Stimulated activated CD8-positive, alpha-beta memory T cell treated with anti-CD3 and anti-CD28 coated beads, Interleukin-4, amount 100 ng/mL, for 24 hours (primary cell): ENCODE measurements at places on chromosomes 5 and 9.

DNA sequence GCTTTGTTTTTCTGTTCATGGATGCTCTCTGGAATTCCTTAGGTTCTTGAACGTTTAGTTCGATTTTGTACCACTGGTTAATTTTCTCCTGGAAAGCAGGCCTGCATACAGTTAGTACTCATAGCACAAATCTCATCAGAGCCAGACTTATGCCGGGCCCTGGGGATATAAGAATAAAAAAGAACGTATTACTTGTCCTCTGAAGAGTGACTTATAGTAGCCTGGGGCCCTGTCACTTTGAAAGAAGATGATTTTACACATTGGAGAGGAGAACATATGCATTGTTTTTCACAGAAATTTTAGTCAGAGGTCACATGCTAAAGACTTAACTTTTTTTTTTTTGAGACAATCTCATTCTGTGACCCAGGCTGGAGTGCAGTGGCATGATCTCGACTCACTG lies 50.3 kb downstream of the ZNF462 start:
- no peak for DNase-seq

GRCh38 chr9:93265972-93266371 lies 82.0 kb downstream of the WNK2 start:
- no peak for DNase-seq

DNA sequence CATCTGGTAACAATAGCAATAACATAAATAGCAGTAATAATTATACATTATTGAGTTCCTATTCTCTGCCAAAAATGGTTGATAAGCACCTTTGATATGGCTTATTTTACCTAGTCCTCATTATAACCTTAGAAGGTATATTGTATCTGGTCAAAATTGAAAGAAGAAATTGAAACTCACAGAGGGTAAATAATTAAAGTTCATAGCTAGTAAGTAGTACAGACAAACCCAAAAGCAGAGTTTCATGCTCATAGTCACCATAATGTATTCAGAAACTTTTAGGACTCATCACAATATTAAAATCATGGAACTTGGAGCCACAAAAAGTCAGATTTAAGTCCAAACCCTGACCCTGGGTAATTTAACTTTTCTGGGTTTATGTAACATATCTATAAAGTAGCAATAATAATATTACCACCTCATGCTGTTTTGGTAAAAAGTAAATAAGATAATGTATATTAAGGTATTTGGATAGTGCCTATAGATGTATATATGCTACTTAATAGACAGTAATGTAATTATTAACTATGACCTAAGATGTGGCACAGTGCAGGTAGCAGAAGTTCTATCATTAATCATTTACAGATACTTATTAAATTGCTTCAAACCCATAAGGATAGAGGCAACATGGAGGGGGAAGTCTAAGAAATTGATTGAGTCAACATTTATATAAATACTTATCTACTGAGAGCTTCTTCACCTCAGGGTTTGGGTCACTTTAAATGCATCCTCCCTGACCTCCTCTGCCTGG lies 32.4 kb downstream of the STK32A start:
- no peak for DNase-seq

DNA sequence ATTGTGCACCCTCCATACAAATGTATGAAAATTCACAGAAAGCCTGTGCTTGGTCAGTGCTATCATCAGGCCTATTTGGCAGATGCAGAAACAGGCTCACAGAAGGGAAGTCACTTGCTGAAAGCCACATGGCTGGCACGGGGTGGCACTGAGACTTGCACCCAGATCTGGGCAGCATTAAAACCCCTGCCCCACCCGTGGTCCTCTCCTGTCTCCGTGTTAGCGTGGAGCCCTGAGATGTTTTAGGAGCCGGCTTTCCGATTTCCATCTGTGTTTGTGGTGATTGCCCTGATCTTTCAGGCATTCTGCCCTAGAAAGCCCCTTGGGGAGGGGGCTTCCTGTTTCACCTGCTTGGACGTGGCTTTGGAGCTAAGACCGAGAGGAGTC lies 102.2 kb upstream of the IER5L start:
- no peak for DNase-seq

DNA sequence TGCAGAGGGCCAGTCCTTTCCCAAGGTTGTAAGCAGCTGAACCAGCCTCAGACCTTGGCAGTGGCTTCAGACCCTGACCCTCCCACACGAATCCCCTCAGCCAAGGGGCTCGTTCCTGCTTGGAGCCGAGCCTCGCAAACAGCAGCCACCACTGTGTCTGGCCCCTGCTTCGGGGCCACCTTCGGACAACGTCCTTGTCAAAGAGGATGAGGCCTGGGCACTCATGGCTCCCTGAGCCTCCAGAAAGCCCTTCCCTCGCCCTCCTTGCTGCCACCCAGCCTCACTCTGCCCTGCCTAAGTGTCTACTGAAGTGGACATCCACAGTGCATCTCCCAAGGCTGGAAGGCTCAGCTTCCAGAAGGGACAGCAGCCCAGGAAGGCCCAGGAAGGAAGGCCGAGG lies 161.7 kb downstream of the OLFM1 start:
- no peak for DNase-seq

- no peak for DNase-seq
Observed at GRCh38 chr9:109417585-109418544, 80.2 kb downstream of the PTPN3 start.

DNA sequence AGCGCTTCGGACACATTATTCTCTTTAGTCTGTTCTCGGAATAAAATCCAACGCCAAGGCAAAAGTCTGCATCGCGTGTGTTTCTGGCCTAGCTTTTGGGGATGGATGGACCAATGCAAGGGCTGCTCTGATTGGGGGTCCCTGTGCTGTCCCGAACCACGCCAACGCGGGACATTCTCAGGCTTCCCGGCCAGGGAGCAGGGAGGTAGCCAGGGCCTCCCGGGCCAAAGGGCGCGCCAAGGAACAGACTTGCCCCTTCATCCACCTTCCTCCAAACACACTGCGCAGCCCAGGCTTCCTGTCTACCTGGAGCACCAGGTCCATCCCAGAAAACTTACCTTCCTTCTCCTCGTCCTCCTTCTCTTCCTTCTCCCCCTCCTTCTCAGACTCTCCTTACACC lies 113.0 kb upstream of the SELENOP start:
- DNase-seq: no peak

GRCh38 chr5:143554187-143554717 lies 150.8 kb upstream of the NR3C1 start:
- no peak for DNase-seq

- DNase-seq: no peak
Observed at GRCh38 chr5:52995095-52995494, 5.9 kb downstream of the ITGA2 start.

- DNase-seq: no peak
Observed at GRCh38 chr5:91126888-91127287, 256.2 kb downstream of the ARRDC3 start.

- DNase-seq: no peak
Observed at GRCh38 chr5:109416882-109417281, 7.1 kb upstream of the PJA2 start.

GRCh38 chr9:36679710-36680109 lies 107.0 kb downstream of the MELK start:
- DNase-seq: no peak
